ENCODE measurements at places on chromosomes 2 and 18.
A peak's percentile ranks its signal among the peaks of the same experiment; 100 is the strongest.

- DNase-seq: no peak
Measured at GRCh38 chr2:62340994-62341484, 145.1 kb downstream of the B3GNT2 start.

- DNase-seq: no peak
Measured at GRCh38 chr2:55010149-55010591, 40.1 kb downstream of the RTN4 start.

DNA sequence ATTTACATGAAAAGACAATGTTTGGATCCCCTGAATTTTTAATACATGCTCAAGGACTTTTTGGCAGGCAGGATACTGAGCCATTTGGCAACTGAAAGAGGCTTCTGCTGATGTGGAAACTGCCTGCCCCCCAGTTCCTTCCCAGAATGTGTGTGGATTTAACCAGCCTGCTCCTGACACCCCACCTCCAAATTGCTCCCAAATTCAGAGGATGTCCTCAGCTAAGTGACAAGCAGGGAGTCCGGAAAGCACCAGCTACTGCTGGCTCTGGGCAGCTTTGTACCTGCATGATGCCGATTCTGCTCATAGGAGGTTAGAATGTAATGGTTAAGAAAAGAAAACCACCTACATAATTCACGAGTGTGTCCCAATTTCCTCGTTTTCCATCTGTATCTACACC lies 197.5 kb downstream of the CDH20 start:
- DNase-seq: no peak

DNA sequence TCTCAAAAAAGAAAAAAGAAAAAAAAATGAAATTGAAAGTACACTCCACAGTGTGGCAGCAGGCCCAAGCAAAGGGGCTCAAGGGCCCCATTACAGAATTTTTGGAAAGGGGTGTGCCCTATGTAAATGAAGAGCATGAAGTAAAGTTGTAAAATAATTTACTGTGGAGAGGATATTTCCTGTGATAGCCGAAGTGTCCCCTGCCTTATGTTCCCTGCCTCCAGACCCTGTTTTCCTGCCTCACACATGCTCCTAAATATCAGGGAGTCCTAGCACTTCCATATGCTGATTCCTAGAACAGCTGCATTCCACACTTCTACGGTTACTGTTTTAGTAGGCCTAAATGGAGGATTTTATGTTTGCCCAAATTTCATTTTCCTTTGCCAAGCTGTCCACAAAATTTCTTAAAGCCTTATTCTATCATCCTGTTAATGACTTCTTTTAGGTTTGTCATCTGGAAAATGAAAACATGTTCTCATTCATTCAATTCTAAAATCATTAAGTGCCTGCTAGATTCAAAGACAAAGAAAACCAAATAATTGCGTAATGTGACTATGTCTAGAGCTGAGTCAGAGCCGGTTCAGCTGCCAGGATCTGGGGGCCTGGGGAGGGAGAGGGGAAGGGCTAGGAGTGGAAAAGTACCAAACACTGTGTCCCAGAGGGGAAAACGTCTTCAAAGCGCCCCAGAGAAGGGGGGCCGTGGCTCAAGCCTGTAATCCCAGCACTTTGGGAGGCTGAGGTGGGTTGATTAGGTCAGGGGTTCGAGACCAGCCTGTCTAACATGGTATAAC lies 25.9 kb upstream of the IMPA2 start:
- DNase-seq: no peak

DNA sequence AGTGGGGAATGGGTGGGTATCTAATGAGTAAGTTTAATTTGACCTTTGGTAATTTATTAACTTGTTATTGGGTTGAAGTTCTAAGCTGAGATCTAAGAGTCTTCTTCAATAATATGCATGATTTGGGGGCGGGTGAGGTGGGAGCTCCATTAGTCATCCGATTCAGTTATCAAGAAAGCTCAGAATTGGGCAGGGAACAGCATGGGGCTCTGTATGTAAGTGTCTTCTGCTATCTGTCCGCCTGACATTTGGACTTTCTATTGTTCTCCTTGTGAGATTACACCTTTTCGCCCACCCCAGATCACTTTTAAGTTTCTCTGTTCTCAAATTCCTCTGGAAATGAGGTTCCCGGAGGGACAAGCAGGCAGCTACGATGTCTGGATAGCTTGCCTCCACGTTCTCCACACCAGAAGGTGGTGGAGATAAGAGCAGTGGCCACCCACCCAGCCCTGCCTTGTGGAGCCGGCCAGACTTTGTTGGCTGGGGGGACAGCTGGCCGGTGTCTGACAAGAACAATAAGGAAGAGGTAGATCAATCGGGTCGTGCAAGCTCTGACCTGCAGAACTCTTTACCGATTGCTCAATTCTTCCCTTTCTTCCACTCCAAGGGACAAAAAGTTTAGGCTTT lies 75.5 kb upstream of the GATA6 start:
- DNase-seq: no peak

- no peak for DNase-seq
Measured at GRCh38 chr2:168517816-168518215, 61.7 kb downstream of the CERS6 start.

GRCh38 chr2:33316328-33316727 lies 160.1 kb upstream of the RASGRP3 start:
- DNase-seq: no peak

GRCh38 chr2:191018643-191019119 lies 4.7 kb upstream of the STAT1 start:
- DNase-seq: no peak

DNA sequence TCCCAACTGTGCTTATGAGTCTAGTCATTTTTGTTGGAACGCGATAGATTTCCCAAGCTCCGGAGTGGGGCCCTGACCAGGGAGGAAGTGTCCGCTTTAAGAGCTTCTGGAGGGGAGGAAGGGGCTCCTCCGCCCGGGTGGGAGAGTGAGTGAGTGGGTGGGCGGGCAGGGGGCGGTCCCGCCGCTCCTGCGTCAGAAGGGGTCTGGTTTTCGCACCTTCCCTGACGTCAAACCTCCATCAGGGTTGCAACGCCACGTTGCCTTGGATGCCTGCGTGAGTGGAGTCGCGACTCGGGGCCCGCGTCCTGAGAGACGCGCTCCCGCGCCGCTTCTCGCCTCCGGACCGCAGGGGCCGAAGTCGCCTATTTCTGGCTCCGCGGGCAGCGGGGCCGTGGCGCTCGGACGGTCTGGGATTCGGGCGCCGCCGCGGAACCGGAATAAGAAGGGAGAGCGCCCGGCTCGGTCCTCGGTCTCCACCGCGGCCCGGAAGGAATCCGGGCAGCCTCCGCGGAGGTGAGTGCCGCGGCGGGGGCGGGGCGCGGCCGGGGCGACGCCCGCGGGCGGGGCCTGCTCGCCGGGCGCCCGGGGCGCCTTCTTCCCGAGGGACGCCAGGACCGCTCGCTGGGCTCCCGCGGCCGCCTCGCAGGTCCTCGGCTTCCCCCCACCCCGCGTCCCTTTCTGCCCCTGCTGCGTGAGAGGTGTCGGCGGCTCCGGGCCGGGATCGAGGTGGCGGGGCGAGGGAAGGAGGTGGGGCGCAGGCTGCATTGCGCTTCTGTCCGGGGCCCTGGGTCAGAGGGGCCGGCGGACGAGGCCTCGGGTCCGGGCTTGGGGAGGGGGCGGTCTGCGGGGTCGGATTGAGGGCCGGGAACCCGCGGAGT lies at the start of gene ZDBF2:
TSS of gene ZDBF2 (plus strand) at position 230 of the 878 bp plus-strand sequence. CDS start 7,187 bp downstream, outside the sequence.
- peak; percentile 32 for DNase-seq

DNA sequence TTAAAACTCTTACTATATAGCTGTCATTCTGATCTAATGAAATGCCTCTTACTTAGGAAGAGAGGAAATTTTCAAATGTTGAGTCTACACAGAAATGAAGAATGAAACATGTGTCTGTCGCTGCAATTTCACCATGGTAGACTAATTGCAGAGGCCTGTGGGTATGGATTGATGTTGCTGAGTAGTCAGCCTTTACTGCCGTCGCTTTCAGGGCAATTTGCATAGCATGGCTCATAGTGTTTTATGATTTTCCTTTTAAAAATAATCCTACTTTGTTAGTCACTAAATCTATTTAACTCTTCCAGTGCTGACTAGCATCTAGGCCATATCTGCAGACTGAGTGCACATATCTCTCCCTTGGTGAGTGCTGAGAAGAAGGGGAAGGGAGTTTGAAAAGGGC lies 819.2 kb downstream of the SATB2 start:
- DNase-seq: no peak

GRCh38 chr2:12709207-12709522 lies 7.6 kb upstream of the TRIB2 start:
- DNase-seq: no peak

DNA sequence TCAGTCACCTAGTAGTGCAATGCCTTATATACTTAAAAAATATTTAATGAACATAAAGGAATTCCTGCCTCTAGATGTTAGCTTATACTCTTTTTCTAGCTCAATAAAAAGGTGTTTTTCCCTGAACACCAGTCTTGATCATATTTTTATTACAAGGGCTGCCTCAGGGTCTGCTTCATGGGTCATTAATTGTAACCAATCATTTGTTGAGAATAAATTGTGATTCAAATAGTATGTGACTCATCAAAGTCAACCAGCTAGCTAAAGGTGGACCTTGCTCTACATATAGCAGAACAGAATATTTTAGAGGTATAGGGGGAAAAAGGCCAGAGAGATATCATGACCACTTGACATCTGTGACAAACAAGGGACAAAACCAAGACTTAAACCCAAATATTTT lies 114.0 kb downstream of the PIK3C3 start:
- no peak for DNase-seq

DNA sequence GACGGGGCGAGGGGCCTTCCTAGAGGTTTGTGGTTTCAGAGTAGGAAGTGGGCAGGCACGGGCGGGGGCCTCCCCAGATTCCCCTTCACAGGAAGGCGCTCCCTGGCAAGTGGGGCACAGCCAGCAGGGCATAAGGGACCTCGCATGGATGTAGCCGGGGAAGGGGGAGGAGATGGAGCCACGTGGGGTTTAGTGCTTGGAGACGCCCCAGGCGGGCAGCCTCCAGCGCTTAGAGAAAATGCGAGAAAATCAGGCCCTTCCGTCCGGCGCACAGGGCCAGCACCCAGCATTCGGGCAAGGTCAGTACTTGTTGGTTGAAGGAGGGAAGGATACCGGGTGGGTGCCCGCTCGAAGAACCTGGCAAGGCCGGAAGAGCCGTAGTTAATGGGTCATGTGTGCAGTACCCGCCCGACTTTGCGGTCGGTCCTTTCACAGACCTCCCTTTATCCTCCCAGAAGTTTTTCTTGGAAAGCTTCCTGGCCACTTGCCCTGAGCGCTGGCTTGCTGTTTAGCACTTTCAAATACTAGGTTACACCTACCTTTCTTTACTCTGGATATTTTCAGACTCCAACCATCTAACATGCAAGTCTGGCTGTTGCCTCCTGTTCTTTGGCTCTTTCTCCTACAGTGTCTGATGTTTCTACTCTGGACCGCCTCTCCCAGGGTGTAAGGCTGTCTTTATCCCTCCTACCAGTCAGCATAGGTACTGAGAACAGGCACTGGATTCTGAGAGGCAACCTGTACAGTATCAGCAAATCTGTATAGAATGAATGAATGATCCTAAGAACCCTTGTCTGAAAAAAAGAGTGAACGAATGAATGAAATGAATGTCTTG lies 78.1 kb downstream of the CIB4 start:
- no peak for DNase-seq

- no peak for DNase-seq
Measured at GRCh38 chr2:175402571-175402970, 221.1 kb upstream of the ATP5MC3 start.

DNA sequence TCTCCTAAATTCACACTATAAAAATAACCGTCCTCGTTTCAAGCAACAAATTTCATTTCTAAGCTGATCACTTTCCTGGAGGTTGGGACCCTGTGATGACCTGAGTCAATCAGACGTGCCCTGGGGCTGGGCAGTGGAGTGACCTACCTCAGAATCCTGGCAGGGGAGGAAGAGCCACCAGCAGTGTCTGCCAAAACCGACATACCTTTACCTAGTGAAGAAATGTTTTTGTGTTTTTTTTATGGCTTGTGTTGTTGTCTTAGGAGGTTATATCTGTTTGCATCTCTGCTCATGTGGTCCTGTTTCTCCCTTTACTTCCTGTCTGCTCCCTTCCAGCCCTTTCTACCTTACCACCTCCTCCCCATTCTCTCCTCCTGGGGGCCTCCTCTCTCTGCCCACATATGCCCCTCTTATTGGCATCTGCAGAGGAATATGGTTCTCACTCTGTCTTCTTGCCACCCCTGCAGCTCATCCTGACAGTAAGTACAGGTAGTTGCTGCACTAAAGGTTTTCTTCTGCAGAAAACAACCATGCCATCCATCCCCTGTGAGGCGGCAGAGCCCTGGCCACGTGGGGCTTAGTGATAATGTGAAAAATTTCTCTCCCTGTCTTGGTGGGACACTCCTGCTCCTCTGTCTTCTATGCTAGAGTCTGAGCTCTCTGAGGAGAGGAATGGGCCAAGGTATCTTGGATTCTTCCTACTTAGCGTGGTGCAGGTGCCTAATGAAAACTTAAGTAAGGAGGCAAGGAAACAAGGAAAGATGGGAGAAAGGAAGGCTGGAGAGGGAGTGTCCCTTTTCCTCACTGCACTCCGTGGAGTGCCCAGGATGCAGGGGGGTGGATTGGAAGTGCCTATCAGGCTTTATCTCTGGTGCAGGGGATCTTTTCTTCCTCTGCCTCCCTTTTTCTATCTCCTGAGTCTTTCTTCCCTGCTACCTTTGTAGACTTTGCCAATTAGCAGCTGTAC lies 15.4 kb downstream of the ACOXL start:
- no peak for DNase-seq

DNA sequence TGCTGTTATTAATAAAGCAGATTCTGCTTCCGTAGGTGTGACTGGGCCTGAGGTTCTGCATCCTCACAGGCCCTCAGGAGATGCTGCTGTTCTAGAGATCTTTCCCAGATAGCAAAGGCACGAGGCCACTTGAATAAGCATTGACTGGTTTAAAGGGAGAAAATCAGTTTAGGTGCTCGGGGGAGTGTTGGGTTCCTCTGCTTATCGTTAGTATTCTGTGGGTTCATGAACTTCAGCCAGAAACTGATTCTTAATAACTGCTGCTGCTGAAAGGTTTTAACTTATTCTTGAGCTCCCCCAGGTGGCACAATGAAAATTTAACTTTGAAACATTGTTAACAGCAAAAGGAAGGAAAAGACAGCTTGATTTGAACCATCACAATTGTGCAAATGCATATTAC lies 56.9 kb downstream of the ITGA6 start:
- DNase-seq: no peak

- no peak for DNase-seq
Measured at GRCh38 chr2:115976916-115977315, 1534.5 kb downstream of the DPP10 start.

DNA sequence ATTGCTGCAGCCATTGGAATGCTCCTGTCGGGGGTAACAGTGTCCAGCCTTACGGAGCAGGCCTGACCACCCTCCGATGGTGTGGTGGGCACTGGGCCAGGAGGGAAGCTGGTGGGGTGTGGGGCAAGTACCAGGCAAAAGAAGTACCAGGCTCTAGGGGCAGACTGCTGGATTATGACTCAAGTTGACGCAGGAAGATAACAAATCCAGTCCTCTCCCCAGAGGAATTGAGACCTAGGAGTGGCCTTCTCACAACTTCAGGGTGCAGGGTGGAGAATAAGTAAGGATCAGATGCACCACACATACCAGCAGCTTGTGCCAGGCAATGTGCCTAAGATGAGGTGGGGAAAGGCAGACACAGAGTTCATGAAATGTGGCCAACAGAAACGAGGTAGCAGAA lies 37.9 kb downstream of the SEMA4F start:
- no peak for DNase-seq
